Activated naive CD4-positive, alpha-beta T cell treated with anti-CD3 and anti-CD28 coated beads, Interleukin-2, amount 10 ng/mL, durations not matched to agents 5 hours and 36 hours (primary cell): ENCODE measurements at places on chromosomes 2 and 18. TPM values are rescaled to one million over a fixed set of nuclear protein-coding genes. Genes with fewer than 3 reads are reported as not detected.

RBKS gene
- 1.3 TPM for total RNA-seq

CAPN14 gene
- total RNA-seq, result 0.18 TPM

TM4SF20 gene
- total RNA-seq, result not detected

IL1RL2 gene
- not detected for total RNA-seq

SETBP1 gene
- 2.7 TPM for total RNA-seq

AQP12B gene
- total RNA-seq, result not detected

BMP10 gene
- not detected for total RNA-seq
